Liver (tissue), 10 donors: ENCODE measurements at places on chromosomes 4 and X. TPM values are rescaled to one million over a fixed set of nuclear protein-coding genes. Genes with fewer than 3 reads are reported as not detected.

GRCh38 chrX:153767674-153768055, 3.6 kb downstream of the PLXNB3 start:
- H3K36me3 ChIP-seq = no peaks in the 10 kb centered on the region
- H3K4me3 ChIP-seq = no peak overlapping the region
- no peak overlapping the region for H3K27ac ChIP-seq

- H3K4me3 ChIP-seq = no peak overlapping the region
- H3K27ac ChIP-seq = no peak overlapping the region
- no peak for DNase-seq
- H3K4me1 ChIP-seq = no peaks in the 10 kb centered on the region
- no peaks in the 10 kb centered on the region for H3K36me3 ChIP-seq
Measured at GRCh38 chrX:12241026-12241425, 102.8 kb downstream of the FRMPD4 start.

DNA sequence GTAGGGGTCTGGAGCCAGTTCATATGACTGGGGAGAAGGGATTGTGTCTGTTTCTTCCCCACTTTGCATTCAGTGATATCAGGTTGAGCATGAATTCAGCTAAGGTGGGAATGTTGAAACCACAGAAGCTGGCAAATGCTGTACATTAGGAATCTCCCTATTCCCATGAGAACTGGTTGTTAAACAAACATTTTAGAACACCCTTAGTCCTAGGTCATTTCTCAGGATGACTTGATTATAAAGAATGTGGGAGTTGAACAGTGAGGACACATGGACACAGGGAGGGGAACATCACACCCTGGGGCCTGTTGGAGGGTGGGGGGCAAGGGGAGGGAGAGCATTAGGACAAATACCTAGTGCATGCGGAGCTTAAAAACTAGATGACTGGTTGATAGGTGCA, 62.6 kb upstream of the LIMCH1 start:
- no peak overlapping the region for H3K27ac ChIP-seq
- no peak overlapping the region for H3K4me3 ChIP-seq
- no peak for DNase-seq
- H3K27me3 ChIP-seq = no peaks in the 10 kb centered on the region
- no peaks in the 10 kb centered on the region for H3K36me3 ChIP-seq

DNA sequence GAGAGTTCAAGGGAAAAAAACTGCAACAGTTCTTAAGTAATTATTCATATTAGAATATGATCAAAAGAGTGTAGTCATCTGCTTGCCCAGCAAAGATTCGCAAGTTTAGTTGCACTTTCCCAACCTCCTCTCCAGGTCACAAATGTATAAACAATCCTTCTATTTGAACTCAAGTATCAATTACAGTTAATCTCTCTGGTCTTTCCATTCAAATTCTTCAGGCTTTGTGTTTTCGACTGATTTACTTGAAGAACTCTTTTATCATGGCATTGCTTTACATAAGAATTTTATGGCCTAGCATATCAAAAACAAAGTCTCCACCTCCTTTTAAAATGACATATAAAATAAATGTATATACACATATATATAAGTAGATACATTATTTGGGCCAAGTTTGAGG, 1009.6 kb upstream of the DIAPH2 start:
- no peak overlapping the region for H3K27ac ChIP-seq
- no peak overlapping the region for H3K4me3 ChIP-seq
- no peaks in the 10 kb centered on the region for H3K4me1 ChIP-seq
- H3K27me3 ChIP-seq = peaks cover under 1% of the 10 kb centered on the region

DNA sequence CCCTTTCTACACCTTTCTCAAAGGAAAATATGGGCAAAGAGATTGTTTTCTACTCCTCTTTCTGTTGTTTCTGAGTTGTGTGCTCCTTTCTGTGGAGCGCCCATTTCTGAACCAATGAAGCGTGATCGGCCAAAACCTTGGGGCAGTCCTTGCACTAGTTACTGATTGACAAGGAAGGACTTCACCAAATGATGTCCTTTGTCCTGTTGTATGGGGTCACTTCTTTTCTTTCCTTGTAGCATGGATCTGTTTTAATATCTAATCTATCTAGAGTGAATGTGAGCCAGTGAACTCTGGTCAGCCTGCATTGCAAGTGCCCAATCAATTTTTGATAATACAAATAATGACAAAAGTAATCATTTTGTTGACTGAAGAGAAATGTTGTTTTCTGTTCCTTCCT, 94.5 kb downstream of the EGF start:
- H3K4me3 ChIP-seq = no peak overlapping the region
- H3K4me1 ChIP-seq = peaks cover 32% of the 10 kb centered on the region
- no peak for DNase-seq
- no peaks in the 10 kb centered on the region for H3K27me3 ChIP-seq

GRCh38 chrX:39396358-39396995, 595.2 kb downstream of the MID1IP1 start:
- no peaks in the 10 kb centered on the region for H3K4me1 ChIP-seq
- no peaks in the 10 kb centered on the region for H3K27me3 ChIP-seq
- H3K4me3 ChIP-seq = no peak overlapping the region
- H3K27ac ChIP-seq = no peak overlapping the region
- no peaks in the 10 kb centered on the region for H3K36me3 ChIP-seq

- DNase-seq = no peak
- no peaks in the 10 kb centered on the region for H3K36me3 ChIP-seq
- no peaks in the 10 kb centered on the region for H3K27me3 ChIP-seq
Measured at GRCh38 chr4:186936496-186937375, 213.1 kb upstream of the FAT1 start.

DNA sequence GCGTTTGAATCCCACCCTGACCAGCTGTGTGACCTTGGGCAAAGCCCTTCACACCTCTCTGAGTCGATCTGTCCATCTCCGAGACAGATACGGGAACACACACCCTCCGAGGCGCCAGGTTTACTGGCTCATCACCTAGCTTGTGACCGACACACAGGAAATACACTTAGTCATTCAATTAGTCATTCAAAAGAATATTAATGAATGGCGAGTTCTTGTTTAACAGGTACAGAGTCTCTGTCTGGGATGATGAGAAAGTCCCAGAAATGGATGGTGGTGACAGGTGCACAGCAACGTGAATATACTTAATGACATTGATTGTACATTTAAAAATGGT, 80.6 kb downstream of the PPP2R2C start:
- no peak for DNase-seq
- no peaks in the 10 kb centered on the region for H3K4me1 ChIP-seq
- H3K27ac ChIP-seq = no peak overlapping the region

DNA sequence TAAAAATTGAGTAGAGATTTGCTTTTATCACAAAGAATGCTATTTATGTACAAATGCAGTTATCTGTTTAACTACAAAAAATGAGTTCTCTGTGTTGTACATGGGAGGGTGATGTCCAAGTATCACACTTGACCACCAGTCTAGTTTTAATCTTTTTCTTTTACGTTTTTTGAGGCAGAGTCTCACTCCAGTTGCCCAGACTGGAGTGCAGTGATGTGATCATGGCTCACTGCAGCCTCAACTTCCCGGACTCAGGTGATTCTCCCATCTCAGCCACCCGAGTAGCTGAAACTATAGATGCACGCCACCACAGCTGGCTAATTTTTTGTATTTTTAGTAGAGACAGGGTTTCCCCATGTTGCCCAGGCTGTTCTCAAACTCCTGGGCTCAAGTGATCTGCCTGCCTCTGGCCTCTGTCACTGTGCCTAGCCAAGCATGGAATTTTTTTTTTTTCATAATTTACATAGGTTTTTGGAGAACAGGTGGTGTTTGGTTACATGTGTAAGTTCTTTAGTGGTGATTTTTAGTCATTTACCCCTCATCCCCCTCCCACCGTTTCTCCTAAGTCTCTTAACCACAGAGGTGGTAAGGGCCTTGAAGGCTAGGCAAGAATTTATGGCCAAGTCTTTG, 47.9 kb upstream of the RPA4 start:
- no peaks in the 10 kb centered on the region for H3K27me3 ChIP-seq
- no peak overlapping the region for H3K4me3 ChIP-seq
- H3K27ac ChIP-seq = no peak overlapping the region
- no peaks in the 10 kb centered on the region for H3K4me1 ChIP-seq
- no peak for DNase-seq
- no peaks in the 10 kb centered on the region for H3K36me3 ChIP-seq

GRCh38 chr4:91754716-91755115, 549.0 kb upstream of the GRID2 start:
- no peaks in the 10 kb centered on the region for H3K27me3 ChIP-seq
- no peak for DNase-seq
- no peaks in the 10 kb centered on the region for H3K4me1 ChIP-seq
- no peaks in the 10 kb centered on the region for H3K36me3 ChIP-seq
- H3K4me3 ChIP-seq = no peak overlapping the region

- DNase-seq = no peak
- no peaks in the 10 kb centered on the region for H3K4me1 ChIP-seq
- H3K36me3 ChIP-seq = no peaks in the 10 kb centered on the region
- no peaks in the 10 kb centered on the region for H3K27me3 ChIP-seq
Measured at GRCh38 chr4:110020139-110020538, 107.5 kb downstream of the EGF start.

GRCh38 chr4:827209-828081, 1.5 kb upstream of the CPLX1 start:
- DNase-seq = no peak
- H3K27me3 ChIP-seq = no peaks in the 10 kb centered on the region
- H3K27ac ChIP-seq = no peak overlapping the region
- H3K4me1 ChIP-seq = peaks cover 2% of the 10 kb centered on the region

GRCh38 chr4:53174823-53175222, 191.0 kb downstream of the SCFD2 start:
- no peaks in the 10 kb centered on the region for H3K36me3 ChIP-seq
- H3K4me3 ChIP-seq = no peak overlapping the region
- H3K27me3 ChIP-seq = no peaks in the 10 kb centered on the region
- no peak for DNase-seq
- no peak overlapping the region for H3K27ac ChIP-seq

DNA sequence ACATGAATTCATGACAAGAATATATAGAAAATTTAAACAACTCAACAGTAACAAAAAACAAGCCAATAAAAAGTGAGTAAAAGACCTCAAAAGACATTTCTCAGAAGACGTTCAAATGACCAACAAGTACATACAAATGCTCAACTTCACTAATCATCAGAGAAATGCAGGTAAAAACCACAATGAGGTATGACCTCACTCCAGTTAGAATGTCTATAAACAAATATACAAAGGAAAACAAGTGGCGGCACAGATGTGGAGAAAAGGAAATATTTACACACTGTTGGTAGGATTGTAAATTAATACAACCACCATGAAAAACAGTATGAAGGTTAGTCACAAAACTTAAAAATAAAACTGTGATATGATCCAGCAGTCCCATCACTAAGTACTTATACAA, 1033.1 kb downstream of the RAPGEF2 start:
- H3K4me1 ChIP-seq = no peaks in the 10 kb centered on the region
- no peak overlapping the region for H3K4me3 ChIP-seq
- no peak for DNase-seq
- H3K27me3 ChIP-seq = no peaks in the 10 kb centered on the region
- no peak overlapping the region for H3K27ac ChIP-seq

- H3K27me3 ChIP-seq = no peaks in the 10 kb centered on the region
- H3K36me3 ChIP-seq = no peaks in the 10 kb centered on the region
- no peaks in the 10 kb centered on the region for H3K4me1 ChIP-seq
- no peak for DNase-seq
Measured at GRCh38 chr4:163087805-163088204, 78.9 kb downstream of the NAF1 start.

DNA sequence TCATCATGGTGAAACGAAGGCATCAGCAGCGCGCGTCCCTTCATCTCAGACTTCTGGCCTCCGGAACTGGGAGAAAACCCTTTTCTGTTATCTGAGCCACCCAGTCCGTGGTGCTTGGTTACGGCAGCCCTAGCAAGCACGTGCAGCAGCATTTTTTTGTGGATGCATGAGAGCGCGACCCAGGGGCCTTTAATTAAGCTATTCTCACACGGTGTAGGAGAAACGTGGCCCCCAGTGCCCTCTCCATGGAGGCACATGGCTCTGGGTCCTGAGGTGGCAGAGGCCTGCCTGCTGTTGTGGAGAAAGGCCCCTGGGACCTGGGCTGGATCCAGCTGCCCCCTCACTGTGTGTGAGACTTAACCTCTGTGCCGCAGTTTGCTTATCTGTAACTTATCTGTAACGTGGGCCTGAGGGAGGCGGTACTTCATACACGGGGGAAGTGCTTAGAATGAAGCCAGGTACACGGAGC, 9.5 kb downstream of the CLCN4 start:
- H3K27ac ChIP-seq = no peak overlapping the region
- H3K27me3 ChIP-seq = no peaks in the 10 kb centered on the region
- no peak overlapping the region for H3K4me3 ChIP-seq
- no peak for DNase-seq

DNA sequence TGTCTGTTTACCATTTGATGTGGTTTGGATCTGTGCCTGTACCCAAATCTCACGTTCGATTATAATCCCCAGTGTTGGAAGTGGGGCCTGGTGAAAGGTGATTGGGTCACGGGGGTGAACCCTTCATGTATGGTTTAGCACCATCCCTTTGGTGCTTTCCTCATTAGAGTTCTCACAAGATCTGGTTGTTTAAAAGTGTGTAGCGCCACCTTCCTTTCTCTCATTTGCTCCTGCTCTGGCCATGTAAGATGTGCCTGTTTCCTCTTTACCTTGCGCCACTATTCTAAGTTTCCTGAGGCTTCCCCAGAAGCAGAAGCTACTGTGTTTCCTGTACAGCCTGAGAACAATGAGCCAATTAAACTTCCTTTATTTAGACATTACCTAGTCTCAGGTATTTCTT, 610.7 kb upstream of the ADGRL3 start:
- no peak for DNase-seq
- no peaks in the 10 kb centered on the region for H3K36me3 ChIP-seq
- no peaks in the 10 kb centered on the region for H3K27me3 ChIP-seq
- H3K27ac ChIP-seq = no peak overlapping the region

GRCh38 chr4:141356963-141357335, 136.3 kb downstream of the ZNF330 start:
- no peak for DNase-seq
- H3K4me1 ChIP-seq = no peaks in the 10 kb centered on the region
- no peak overlapping the region for H3K4me3 ChIP-seq

GRCh38 chrX:132636080-132636479, 147.2 kb upstream of the MBNL3 start:
- no peak overlapping the region for H3K27ac ChIP-seq
- H3K27me3 ChIP-seq = no peaks in the 10 kb centered on the region
- no peak for DNase-seq
- no peaks in the 10 kb centered on the region for H3K4me1 ChIP-seq
- no peak overlapping the region for H3K4me3 ChIP-seq
- H3K36me3 ChIP-seq = no peaks in the 10 kb centered on the region

- H3K27me3 ChIP-seq = no peaks in the 10 kb centered on the region
- no peaks in the 10 kb centered on the region for H3K4me1 ChIP-seq
- no peak for DNase-seq
- no peaks in the 10 kb centered on the region for H3K36me3 ChIP-seq
Measured at GRCh38 chr4:21002976-21003375, 302.7 kb downstream of the PACRGL start.

INTU gene
- 1.3 TPM for total RNA-seq

C1GALT1C1 gene
- total RNA-seq = 24.3 TPM

NKX3-2 gene
- total RNA-seq = not detected

CPLX1 gene
- 0.14 TPM for total RNA-seq

VEGFD gene
- 0.05 TPM for total RNA-seq

ADH1B gene
- total RNA-seq = 1,460 TPM

PDLIM3 gene
- 0.98 TPM for total RNA-seq

COL4A5 gene
- 1.3 TPM for total RNA-seq

LEF1 gene
- total RNA-seq = 0.59 TPM
